ENCODE measurements at places on chromosomes 2 and 18.

GRCh38 chr2:16127276-16127940 is 187.1 kb downstream of the MYCN start:
- DNase-seq: no peak

- DNase-seq: no peak
Measured at GRCh38 chr18:34358923-34359322, 134.2 kb upstream of the NOL4 start.

DNA sequence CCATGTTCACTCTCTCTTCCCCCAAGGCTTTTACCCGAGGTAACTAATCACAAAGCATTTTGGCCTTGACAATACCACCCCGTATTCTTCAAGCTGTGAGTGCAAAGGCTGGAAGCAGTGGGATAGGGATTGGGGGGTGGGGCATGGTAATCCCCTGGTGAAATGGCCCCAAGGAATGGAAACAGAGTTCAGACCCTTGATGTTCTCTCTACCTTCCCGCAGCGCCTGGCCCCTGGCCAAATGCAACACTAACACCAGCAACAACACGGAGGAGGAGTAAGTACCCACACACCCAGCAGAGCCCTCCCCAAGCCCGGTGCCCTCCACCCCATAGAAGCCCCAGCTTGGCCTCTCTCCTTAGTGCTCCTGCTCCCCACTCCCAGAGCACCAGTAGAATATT is 36.9 kb downstream of the CNGA3 start:
- DNase-seq: no peak

DNA sequence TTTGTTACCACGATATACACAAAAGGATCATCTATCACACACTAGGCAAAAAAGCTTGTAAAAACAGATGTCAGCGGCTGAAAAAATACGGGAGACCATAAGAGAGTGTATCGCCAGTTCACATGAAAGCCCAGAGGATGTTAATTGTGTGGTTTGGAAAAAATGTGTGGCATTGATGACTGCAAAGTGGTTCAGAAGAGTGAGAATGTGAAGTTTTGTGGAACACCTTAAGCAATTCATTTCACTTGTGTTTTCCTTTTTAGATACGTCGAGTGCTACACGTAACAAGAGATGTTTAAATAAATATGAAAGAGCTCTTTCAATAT is 61.7 kb upstream of the DAPL1 start:
- no peak for DNase-seq

GRCh38 chr2:217409949-217410680 is 550.3 kb upstream of the TNP1 start:
- no peak for DNase-seq

DNA sequence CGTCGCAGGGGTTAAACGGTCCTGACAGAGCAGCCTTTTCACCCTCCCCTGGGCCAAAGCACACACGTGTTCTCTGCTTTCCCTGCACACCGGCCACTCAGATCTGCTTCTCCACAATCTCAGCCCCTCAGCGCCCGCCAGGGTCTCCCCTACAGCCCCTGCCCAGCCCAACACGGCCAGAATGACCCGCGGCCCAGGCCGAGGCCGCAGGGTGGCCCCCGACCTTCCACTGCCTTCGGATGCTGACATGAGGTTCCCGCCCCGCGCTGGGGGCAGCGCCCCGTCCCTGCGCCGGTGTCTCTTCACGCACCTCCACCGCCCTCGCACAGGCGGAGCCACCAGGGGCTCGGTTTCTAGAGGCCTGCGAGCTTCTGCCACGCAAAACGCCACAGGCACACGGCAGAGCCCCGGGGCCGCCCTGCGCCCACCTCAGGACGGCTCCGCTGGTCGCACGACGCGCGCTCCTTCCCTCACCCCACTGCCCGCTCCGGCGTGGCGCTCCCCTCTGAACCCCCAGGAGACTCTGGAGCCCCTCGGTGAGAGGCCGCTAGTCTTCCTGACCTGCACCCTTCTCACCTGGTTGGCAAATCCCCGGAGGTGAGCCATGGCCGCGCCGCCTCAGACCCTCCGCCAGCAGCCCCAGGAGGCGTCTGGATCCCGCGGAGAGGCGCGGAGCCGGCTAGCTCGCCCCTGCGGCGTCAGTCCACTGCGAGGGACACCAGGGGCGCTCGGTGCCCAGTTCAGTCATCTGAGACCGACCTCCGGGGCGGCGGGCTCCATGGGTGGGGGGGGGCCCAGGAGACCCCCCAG is 749 bp downstream of the STK25 start:
- peak; percentile 74 for DNase-seq

- DNase-seq: peak; percentile 20
Measured at GRCh38 chr2:67277450-67277849, 119.7 kb upstream of the ETAA1 start.

GRCh38 chr2:216618785-216619184 is 14.4 kb upstream of the IGFBP2 start:
- no peak for DNase-seq

DNA sequence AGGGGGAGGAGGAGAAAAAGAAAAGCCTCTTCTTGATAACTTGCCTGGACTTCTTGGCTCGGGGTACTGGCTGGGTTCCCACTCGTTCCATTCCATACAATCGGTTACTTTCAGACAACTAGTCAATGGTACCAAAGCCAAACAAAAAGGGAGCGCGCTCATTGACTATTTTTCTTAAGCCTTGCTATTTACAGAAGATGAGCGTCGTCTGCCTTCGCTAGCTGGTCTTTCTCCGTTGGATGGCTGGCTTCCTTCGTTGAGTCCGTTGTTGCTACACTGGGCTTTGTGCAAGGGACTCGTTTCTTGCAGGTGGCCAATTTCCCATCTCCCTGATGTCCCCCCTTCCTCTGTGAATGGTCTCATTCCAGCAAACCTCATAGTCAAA is 260.4 kb downstream of the ZNF516 start:
- DNase-seq: no peak

GRCh38 chr18:26133652-26134051 is at the start of gene PSMA8:
Gene PSMA8 (plus strand): TSS chr18:26133869. CDS start chr18:26133966, 97 bp downstream.
- no peak for DNase-seq

DNA sequence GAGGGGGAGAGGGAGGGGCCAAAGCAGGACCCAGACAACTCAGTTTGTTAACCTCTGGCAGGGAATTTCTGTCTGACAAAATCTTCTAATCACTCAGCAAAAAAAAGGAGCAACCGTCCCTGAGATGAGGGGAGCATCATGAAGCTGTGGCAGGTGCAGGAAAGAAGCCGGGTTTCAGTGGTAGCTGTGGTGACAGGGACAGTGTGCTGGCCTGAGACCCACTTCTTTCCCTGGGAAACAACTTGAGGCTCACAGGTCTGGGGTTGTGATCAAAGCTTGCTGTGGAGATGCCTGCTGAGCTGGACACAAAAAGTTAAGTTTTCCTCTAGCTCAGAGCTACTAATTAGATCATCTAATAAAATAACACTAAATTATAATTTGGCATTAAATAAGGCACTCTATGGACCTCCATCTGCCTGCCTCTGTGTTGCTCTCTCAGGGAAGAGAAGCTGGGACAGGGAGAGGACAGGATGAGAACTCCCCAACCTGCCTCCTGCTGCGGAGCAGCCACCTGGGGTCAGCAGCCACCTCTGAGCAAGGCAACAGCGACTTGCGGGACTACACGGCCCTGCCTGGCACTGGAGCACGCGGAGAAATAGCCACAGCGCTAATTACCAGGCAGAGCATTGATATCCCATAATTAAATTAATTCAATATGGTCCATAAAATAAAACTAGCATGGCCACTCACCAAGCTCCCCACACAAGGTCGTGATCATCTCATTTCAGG is 104.6 kb upstream of the TEX51 start:
- DNase-seq: no peak

DNA sequence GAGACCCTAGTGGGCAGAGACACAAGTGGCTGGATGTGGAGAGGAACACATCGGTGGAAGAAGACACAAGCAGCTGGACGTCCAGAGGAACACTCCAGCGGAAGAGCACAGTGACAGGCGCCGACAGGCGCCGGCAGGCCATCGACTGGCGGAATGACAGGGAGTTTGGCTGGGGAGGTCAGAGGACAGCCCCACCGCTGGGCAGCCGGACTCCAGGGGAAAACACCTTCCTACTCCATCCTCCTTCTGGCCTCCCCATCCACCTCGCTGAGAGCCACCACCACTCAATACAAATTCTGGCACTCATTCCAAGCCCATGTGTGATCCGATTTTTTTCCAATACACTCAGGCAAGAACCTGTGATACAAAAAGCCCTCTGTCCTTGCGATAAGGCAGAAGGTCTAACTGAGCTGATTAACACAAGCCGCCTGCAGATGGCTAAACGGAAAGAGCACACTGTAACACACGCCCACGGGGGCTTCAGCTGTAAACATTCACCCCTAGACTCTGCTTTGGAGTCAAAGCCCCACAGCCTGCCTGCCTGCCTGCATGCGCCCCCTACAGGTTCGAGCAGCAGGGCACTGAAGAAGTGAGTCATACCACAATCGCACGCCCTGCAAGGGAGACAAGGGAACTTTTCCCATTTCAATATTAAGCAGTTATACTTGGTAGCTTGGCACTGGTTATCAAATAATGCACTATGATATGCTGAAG is 50.2 kb upstream of the LRP1B start:
- DNase-seq: peak; percentile 40

- no peak for DNase-seq
Measured at GRCh38 chr2:75058427-75058826, 100.0 kb downstream of the POLE4 start.

GRCh38 chr2:170052151-170052550 is 125.8 kb upstream of the MYO3B start:
- no peak for DNase-seq

DNA sequence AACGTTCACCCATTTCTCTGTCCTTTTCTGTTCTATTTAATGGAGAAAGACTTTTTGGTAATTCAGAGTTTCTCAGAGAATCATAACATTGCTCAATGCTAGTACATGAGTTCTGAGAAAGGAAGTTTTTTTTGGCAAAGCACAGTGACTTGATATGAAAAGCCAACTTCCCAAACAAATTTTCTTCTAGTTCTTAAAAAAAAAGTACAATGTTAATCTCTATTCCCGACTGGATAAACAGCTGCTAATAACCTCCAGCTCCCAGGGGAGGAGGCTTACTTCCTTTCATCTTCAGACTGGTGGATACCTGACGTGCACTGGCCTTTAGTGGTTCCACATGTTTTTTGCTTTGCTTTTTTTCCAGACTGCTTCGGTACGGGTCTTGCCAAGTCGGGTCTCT is 284.6 kb upstream of the CCDC68 start:
- no peak for DNase-seq

- DNase-seq: no peak
Measured at GRCh38 chr18:505483-506122, 5.1 kb upstream of the COLEC12 start.

GRCh38 chr2:13135856-13136255 is 419.1 kb downstream of the TRIB2 start:
- no peak for DNase-seq

GRCh38 chr2:6653281-6653750 is 212.4 kb downstream of the CMPK2 start:
- DNase-seq: no peak

GRCh38 chr2:55901322-55901721 is 22.3 kb downstream of the EFEMP1 start:
- peak; percentile 16 for DNase-seq

GRCh38 chr2:189406586-189407233 is 34.6 kb upstream of the WDR75 start:
- no peak for DNase-seq

DNA sequence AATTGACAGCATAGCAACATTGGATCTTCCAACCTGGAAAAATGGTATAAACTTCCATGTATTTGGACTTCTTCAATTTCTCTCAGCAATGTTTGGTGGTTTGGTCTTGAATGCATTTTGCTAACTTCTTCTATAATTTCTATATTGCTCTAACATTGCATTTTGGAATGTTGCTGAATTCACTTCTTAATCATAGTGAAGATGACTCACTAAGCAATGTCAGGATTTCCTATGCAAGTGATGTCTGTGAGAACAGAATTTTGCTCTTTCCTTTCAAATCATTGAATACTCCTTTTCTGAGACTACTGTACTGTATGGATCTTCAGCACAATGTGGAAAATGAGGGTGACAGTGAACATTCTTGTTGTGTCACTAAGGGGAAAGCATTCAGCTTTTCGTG is 28.9 kb upstream of the CDH19 start:
- DNase-seq: no peak

DNA sequence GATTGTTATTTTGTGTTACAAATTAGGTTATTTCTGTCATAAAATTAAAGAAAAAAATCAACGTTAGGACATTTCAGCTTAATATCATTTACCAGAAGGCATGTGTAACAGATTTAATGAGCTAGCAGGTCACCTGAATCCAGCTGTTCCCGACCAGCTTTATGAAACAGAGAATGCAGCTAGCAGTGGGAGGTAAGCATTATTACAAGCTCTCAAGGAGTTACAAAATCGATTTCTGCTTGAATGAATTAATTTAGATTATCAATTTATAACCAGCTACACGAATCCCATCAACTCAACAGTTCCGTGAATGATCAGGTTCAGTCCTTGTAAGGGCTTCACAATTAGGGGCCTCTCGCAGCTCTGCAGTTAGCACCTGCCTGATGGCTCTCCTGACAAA is 211.9 kb downstream of the PTGR3 start:
- DNase-seq: no peak

DNA sequence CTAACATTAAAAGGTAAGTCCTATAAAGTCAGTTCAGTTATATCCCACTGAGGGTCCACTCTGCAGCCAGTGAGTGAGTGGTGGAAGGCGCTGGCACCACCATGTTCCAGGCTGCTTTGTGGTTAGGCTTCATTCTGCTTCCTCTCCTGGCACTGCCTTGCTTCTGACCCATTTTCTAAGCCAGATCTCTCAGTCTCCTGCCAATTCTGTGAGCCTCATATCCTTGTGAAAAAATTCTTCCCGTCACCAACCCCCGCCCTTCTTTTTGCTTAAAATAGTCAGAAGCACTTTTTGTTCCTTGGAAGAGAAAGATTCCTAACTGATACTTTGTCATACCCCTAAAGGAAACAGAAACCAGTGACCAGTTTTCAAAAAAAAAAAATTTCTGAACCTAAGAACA is 139.8 kb upstream of the NCK2 start:
- no peak for DNase-seq

- DNase-seq: no peak
Measured at GRCh38 chr18:61946449-61946848, 53.6 kb upstream of the RNF152 start.

- no peak for DNase-seq
Measured at GRCh38 chr18:8966821-8967220, 135.7 kb upstream of the NDUFV2 start.

- no peak for DNase-seq
Measured at GRCh38 chr18:49499046-49499637, 12.1 kb upstream of the C18orf32 start.

- no peak for DNase-seq
Measured at GRCh38 chr18:46372670-46373069, 268.5 kb downstream of the HAUS1 start.

DNA sequence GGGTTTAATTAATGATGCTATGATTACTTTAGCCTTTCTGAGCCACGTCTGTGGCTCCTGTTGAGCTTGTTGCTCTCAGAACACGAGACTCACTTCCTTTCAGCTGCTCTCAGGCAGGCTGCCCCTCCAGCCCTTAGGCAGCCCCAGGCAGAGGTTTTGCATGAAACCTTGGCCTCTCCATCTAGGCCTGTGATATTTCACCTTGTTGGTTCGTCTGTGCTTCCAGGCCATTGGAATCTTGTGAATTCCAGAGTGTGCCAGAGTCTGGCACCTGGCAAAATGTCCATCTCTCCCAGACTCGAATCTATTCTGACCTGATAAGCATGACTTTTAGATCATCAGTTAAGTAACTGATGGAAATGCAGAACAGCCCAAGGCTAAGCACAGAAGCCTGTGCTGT is 254.1 kb downstream of the LOXHD1 start:
- DNase-seq: no peak

Measured in Caco-2 (cell line).